ENCODE measurements at places on chromosomes 7 and 10. TPM values are rescaled to one million over a fixed set of nuclear protein-coding genes. Genes with fewer than 3 reads are reported as not detected.

The GDF10 gene
- polyA plus RNA-seq = 1.1 TPM

The IQUB gene
- polyA plus RNA-seq = 0.20 TPM

The KCP gene
- polyA plus RNA-seq = 0.29 TPM

The ANKRD30A gene
- polyA plus RNA-seq = not detected
